Caco-2 (cell line): ENCODE measurements at places on chromosomes 6 and 20.

GRCh38 chr20:41091927-41092326 lies 45.4 kb upstream of the PLCG1 start:
- no peak for DNase-seq

DNA sequence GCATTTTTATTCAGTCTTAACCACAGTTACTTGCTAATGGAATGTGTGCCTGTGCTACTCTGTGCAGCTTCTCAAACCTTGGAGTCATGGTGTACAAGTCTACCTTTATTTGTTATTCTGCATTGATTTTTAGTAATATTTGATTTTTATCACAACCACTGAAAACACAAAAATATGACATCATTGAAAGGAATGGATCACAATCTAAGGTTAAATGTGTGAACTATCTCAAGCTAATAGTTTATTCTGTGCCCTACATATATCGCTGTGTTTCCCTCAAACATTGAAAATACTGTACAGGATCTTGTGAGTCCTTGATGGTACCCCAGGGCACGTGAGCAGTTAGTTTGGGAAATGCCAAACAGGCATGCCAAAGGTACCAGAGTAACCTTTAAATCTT lies 573.4 kb downstream of the FRK start:
- DNase-seq, result no peak

GRCh38 chr6:118558464-118559217 lies 10.5 kb downstream of the PLN start:
- DNase-seq, result no peak

DNA sequence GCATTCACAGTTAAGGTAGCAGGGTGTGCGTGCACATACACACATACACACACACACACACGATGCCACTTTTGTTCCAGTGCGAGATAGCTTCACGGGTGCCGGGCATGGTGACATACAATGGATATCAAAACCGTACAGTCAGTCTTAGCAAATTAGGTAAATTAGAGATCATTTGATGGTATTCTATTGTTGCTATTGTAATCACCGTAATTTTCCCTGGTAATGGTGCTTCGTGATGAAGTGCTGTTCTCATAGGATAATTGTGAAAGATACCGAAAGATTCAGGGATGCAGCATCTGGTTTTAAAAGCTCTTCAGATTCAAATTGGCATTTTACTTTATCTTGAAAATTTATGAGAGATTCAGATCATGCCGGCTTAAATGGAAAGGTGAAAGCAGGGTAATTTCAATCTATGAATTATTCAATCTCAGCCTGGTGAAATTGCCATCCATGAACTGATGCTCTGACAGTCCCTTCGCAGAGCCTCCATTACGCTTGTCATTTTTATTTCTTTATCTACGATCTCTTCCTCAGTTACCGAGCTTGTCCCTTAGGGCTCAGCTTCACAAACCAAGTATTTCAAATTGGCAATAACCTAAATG lies 71.3 kb upstream of the SOX4 start:
- no peak for DNase-seq

DNA sequence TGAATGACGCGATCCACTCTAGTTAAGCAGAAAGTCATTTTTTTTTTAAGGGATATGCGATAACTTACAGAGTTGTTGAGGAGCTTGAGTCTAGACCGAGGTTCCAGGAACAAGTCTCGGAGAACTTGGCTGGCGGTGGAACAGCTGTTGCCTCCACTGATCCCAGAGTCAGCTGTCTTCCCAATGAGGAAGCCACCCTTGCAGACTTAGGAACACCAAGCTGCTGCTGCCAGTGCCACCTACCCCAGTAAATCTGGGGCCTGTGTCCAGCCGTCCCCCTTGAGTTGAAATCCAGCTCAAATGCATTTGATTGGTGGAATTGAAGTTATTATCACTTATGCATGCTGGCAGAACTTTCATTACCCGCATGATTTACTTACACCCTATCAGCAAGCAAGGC lies 6.7 kb downstream of the PFDN4 start:
- DNase-seq, result no peak

GRCh38 chr6:119495230-119495683 lies 145.7 kb upstream of the MAN1A1 start:
- no peak for DNase-seq

DNA sequence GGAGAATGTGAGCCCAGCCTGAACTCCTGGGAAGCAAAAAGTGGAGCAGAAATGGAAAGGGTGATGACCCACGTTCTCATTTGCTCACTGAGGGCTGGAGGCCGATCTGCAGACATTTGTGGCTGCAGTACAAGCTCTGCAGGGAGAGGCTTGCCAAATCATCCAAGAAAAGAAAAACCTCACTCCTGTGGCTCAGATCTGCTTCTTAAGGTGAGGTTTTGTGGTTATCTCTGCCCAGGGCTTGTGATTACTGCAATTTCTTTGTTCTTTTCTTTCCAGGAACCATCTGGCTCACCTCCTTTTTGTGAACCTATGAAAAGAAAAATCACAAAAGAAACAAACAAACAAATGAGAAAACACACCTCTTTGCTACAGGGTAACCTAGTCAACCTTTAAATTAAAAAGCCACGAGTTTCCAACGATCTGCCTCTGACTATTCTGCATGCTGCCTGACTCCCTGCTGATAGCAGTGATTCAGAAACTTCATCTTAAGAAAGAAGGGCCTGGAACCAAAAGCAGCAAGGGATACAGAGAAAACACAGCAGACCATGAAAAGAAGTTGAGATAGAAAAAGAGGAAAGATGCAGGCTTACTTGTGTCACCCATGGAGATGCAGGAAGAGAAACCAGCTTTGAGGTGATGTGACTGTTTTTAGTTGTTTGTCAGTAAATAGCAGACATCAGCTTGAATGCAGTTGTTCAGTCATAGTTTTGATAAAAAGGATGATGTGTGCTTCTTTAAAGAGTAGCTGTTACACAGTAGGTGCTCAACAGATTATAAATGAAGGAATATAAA lies 165.1 kb downstream of the LMBRD1 start:
- no peak for DNase-seq

- DNase-seq, result no peak
These were observed 201.1 kb upstream of the RREB1 start for GRCh38 chr6:6906570-6907213.

- no peak for DNase-seq
These were observed 372.1 kb downstream of the KIF16B start for GRCh38 chr20:16201191-16201590.

- no peak for DNase-seq
These were observed 228.9 kb upstream of the JAG1 start for GRCh38 chr20:10902576-10903282.

- peak; percentile 79 for DNase-seq
These were observed 376.1 kb downstream of the UTRN start for GRCh38 chr6:144661116-144661806.

GRCh38 chr20:63552481-63553249 lies 1.3 kb upstream of the FNDC11 start:
- DNase-seq, result no peak

DNA sequence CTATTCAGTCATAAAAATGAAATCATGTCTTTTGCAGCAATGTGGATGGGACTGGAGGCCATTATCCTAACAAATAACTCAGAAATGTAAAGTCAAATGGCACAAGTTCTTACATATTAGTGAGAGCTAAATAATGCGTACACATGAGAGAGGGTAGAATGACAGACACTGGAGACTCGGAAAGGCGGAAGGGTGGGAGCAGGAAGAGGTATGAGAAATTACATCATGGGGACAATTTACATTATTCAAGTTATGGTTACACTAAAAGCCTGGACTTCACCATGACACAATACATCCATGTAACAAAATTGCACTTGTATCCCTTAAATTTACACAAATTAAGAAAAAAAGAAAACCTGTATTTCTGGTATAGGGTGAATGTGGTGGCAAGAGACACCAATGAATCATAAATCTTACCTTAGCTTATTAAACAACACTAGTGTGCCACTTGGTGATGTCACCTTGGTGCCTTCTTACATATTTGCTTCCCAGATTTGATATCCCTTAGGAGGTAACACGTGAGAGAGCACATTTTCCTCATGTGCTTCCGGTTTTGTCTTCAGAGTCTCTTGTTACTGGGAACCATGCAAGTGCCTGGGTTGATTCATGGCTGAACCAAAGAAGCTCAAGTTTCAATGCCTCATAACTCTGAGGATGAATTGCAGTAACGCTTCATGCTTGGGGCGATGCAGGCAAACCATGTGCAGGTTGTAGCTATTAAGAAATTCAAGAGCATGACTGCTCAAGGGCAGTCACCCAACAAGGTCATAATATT lies 84.6 kb downstream of the DCDC2 start:
- DNase-seq, result no peak

- DNase-seq, result no peak
These were observed 18.2 kb downstream of the KIF25 start for GRCh38 chr6:168015482-168016175.

GRCh38 chr6:124520514-124520913 lies 441.7 kb upstream of the RNF217 start:
- no peak for DNase-seq

DNA sequence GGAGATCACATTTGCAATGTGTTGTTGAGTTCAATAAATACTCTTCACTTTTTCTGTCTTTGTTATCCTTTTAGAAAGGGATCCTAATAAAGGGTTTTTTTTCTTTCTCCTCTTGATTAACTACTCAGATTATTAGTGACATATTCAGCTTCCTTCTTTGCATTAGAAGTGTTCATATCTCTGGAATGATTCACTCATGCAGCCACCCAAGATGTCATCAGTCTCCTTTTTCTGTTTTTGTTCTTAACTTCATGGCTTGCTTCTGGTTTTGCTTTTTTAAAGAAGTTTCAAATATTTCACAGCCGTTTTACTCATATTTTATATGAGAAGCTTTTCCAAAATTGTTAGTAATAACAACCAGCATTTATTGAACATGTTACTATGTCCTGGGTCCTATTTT lies 187.6 kb downstream of the TMEM242 start:
- no peak for DNase-seq

DNA sequence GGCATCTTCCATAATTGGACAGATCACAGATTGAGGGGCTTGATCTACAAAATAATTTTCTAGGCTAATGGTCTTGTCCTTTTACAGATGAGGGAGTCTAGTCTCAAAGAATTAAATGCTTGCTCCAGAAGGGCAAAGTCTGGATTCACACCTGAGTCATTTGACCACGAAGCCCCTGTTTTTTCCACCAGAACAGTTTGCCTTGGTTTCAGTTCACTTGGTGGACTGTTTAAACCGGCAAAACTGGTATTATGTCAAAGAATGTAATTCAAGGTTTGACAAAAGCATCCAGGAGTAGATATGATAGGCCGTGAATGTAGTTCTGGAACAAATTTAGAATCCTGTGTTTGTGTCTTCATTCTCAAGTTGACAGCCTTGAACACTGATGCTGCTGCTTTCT lies 3.3 kb downstream of the MYO6 start:
- DNase-seq, result peak; percentile 47

- no peak for DNase-seq
These were observed 785.6 kb downstream of the QKI start for GRCh38 chr6:164200071-164200470.

- DNase-seq, result peak; percentile 7
These were observed 41.7 kb downstream of the PHF3 start for GRCh38 chr6:63677282-63677681.

GRCh38 chr6:120938876-120939472 lies 395.3 kb downstream of the TBC1D32 start:
- no peak for DNase-seq
